SJCRH30 (cell line): ENCODE measurements at places on chromosomes 12 and 14.

GRCh38 chr14:105448706-105449111, 25.9 kb upstream of the CRIP2 start:
- DNase-seq, result peak; percentile 43

DNA sequence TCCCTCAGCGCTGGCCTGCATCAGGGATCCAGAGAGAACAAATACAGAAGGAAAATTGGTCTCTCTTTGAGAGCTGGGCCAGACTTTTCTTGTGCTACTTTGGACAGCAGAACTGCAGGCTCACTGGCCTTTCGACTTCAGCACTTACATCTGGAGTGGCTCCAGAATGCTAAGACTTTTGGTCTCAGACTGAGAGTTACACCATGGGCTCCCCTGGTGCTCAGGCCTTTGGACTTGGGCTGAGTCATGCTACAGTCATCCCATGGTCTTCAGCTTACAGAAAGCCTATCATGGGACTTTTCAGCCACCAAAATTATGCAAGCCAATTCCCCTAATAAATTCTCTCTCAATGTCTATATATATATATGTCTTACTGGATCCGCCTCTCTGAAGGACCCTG, 9.0 kb upstream of the CD163 start:
- DNase-seq, result peak; percentile 5

DNA sequence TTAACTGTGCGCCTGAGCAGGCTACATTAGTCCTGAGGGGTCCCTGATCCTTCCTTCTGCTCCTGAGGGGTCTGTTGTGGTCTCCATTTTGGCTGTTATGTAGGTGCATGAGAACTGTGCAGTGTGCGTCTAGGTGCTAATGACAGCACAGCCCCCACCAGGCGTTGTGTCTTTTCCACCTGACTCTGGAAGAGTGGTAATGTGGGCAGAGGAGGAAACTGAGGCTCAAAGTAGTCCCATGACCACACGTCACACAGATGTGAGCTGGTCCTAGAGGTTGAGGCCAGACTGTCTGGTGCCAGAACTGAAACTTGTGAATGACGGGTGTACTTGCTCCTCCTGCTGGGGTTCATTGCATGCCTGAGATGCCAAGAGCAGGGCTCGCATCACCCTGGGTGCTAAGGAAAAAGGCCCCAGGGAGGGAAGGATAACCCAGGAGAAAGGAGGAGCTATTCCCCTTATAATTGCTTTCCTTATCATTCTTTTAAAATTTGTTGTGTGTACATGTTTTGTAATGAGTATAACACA, 111.8 kb downstream of the SLC25A47 start:
- DNase-seq, result no peak

DNA sequence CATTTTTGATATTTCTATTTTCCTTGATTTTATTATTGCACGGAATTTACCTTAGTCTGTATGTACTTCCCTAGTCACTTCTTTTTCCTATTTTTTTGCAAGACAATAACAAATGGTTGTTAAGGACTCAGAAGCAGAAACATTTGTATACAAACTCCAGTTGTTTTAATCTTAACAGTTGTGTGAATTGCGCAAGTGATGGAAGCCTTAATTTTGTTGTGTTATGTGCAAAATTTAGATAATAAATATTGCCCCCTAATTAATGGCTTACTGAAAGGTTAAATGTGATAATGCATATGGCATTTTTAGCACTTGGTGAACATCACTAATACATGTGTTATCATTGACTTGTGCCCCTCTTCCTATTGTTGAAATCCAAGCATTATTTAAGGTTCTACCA, 82.0 kb downstream of the MGAT4C start:
- no peak for DNase-seq

- peak; percentile 62 for DNase-seq
Observed at GRCh38 chr12:47082796-47083621, 3.2 kb upstream of the AMIGO2 start.
